Stimulated activated CD4-positive, alpha-beta T cell treated with anti-CD3 and anti-CD28 coated beads, TNF-alpha, amount 100 ng/mL, for 24 hours (primary cell): ENCODE measurements at places on chromosomes 7 and 10.

DNA sequence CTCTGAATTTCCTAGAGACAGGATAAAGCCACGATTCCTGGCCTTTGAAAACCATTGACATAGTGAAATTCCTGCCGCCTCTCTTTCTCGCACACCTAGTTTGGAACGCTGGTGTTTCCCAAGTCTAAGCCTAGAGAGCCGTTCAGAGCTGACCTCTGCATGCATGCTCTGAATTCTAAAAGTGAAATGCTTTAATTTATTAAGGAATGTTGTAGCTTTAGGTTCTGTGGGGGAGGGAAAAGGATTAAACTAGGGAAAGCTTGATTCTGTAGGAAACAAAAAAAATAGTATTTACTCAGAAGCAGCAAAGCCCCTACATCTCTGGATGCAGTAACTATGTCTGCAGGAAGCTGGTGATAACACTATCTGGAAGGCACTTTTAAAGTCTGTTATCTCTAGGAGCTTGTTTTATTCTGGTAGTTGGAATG is 27.3 kb downstream of the PFKP start:
- DNase-seq: no peak

GRCh38 chr10:92990615-92991014 is 70.0 kb upstream of the CYP26C1 start:
- DNase-seq: peak; percentile 6

GRCh38 chr7:21544715-21545114 is 1.9 kb downstream of the DNAH11 start:
- no peak for DNase-seq

GRCh38 chr7:31068006-31068675 is 16.0 kb downstream of the ADCYAP1R1 start:
- DNase-seq: no peak

- no peak for DNase-seq
These were observed 114.5 kb downstream of the TMEM130 start for GRCh38 chr7:98755138-98755898.

- no peak for DNase-seq
These were observed 228.9 kb downstream of the SDHAF3 start for GRCh38 chr7:97346349-97346748.

DNA sequence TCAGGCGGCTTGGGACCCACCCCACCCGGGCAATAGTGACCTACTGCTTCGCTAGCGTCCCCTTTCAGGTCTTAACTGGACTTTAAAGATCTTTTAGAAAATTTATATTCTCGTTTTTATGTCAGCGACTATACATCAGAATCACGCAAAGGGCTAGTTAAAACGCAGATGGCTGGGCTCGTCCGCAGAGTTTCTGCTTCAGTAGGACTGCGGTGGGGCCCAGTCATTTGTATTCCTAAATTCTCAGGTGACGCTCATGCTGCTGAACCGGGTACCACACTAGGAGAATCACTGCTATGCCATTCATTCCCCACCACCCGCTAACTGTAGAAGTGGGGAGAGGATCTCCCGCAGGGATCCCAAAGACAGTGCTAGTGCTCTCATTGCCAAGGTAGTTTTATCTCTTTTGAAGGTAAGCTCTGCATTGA is 12.0 kb upstream of the SP8 start:
- no peak for DNase-seq

DNA sequence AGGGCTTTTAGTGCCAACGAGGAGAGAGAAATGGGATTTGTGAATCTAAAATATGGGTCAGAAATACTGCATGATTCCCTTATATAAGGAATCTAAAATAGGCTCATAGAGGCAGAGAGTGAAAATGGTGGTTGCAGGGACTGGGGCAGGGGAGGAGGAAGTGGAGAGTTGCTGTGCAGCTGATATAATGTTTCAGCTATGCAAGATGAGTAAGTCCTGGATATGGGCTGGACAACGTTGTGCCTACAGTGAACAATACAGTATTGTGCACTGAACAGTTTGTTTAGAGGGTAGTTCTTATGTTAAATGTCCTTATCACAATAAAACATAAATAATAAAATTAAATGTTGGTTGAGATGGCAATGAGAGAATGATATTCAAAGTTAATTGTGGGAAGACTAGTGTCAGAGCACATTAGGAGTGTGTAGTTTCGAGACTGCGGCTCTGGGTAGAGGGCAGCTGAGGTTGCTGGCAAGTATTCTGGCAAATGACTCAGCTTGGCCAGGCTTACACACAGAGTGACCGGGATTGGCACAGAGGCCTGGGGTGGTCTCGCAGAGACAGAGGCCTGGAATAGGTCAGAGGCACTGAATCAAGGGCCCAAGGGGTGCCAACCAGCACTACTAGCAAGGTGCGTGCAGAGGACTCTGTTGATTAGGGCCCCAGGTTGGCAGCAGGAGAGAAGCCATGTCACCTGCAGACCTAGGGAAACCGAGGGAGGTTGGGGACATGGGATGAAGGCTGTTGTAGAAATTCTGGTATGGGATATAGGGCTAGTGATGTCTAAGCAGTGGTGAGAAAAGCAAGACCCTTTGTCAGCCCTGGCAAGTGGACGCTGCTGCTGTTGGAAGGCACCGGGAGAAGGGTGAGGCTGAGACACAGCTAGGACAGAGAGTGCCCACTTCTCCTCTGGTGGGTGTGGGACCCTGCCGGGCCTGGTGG is 2.8 kb upstream of the DEPP1 start:
- no peak for DNase-seq

DNA sequence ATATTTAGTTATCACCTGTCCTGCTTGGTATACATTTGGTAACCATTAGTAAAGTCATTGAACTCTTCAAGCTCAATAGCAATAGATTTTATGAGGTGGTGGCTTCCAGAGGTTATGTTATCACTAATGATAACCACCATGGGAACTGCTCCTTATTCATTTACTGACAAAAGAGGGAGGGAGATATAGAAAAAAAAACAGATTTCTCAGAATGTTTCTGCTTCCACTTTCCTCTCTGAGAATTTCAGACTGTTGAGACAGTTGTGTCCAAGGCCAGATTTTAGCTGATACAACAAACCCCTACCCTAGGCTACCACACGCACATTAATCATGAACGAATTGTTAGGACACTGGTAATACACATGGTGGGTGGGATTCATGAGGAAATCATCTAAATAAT is 154.0 kb upstream of the AOAH start:
- DNase-seq: no peak

GRCh38 chr10:13317474-13317873 is 17.6 kb upstream of the PHYH start:
- no peak for DNase-seq

- DNase-seq: no peak
These were observed 16.7 kb downstream of the UNC5B start for GRCh38 chr10:71228875-71229675.

- DNase-seq: no peak
These were observed 28.2 kb downstream of the INPP5F start for GRCh38 chr10:119754085-119754484.

- no peak for DNase-seq
These were observed 10.6 kb upstream of the CPVL start for GRCh38 chr7:29156907-29157452.

- DNase-seq: no peak
These were observed 313.5 kb downstream of the TCERG1L start for GRCh38 chr10:130998046-130998435.

GRCh38 chr10:22607261-22607660 is 107.1 kb downstream of the PIP4K2A start:
- no peak for DNase-seq

- DNase-seq: peak; percentile 28
These were observed 61.4 kb downstream of the ST7 start for GRCh38 chr7:117014673-117015133.

DNA sequence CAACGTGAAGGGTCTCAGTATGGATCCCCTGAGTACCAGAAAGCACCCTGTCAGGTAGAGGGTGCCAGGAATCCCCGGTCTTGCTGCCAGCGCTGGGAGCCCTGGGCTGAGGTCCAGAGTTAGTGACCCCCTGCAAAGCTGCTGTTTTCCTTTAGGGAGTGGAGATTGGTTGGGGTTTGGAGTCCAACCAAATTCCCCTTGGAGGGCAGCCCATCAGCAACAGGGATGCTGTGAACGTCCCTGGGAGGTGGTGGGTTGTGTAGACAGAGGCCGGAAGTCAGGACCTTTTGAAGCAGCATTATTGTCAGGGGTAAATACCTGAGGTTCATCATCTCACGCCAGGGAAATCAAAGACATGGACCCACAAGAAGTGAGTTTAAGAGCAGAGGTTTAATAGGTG is 104.2 kb downstream of the COL26A1 start:
- no peak for DNase-seq

DNA sequence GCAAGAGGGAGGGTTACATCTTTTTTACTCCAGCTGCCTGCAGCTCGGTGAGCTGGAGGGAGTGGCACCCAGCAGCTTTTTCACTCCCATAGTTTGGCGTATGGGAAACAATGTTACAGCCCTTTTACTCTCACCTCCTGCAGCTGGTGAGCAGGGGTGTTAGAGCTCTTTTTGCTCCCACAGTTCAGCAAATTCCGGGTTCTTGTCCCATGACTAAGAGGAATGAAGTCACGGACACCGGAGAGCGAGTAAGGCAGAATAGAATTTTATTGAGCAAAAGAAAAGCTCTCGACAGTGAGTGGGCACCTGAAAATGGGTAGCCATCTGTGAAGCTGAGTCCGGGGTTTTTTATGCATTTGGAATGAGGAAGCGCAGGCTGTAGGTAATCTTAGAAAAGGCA is 446.6 kb downstream of the GFRA1 start:
- DNase-seq: no peak

DNA sequence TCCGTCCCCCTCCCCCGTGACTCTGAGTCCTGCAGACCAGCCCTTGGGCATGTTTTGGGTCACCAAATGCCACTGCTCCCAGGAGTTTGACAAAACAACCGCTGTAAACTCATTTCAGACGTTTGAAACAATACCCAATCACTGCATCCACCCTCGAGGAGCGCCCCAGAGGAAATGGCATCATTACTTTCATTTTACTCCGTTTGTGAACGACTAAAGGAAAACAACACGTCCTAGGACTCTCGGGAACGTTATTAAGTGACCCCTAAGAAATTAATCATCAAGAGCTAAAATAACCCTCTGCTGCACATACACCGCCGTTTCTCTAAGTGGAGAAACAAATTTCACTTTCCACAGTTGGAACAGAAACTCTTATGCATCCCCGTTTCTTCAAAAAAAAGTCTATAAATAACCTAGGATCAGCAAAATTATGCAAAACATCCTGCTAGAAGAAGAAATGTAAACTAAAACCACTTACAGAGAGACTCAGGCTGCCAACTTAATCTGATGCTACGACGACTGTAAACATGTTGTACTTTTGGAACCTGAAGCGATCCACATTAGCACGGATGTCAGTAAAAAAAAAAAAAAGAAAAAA is 109.9 kb upstream of the EFCAB10 start:
- peak; percentile 21 for DNase-seq

DNA sequence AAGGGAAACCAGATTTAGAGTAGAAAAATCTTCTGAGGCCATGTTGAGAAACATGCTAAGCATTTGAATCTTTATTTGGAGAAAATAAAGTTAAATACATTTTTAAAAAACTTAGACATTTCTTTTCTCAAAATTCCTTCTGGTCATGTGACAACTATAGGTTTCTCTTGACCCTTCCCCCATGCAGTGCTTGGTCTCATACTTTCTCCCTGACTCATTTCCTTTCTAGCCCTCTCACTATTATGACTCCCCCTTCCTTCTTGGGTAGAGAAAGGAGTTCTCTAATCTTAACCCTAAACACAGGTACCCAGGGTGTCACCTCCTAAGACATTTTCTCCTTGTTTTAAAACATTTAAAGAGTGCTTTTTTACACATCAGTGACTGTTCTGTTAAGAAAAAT is 179.5 kb upstream of the TMEM106B start:
- DNase-seq: no peak

DNA sequence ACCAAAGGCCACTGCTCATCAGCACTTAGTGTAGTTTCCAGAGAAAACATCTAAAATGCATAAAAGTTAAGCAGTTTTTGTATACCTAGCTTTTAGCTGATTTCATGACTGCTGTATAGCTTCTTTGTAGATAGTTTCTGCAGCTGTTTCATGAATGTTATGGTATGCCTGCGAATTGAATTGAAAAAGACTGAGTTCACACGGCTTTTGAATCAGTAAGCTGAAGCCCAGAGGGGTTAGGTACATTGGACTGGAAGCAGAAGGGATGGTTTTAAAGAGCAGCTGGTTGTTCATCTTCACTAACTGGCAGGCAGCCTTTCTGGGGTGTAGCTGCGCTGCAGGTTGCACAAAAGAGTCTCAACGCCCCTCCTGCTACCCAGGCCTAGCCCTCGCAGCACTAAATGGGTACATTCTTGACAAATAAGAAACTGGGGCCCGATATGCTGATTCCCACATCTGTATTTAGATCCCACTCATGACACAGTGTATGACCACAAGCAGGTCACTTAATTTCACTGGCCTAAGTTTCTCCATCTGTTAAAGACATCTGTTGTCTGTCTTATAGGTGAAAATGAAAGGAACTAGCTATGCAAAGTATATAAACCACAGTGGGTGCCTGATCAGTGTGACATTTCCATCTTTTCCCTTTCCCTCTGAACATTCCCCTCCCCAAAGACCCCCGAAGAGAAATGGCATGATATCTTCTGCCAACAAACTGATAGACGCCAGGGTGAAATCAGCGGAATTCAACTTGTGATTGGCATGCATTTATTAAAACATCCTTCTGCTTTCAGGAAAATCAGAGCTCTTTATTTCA is 85.9 kb upstream of the AGBL3 start:
- no peak for DNase-seq

DNA sequence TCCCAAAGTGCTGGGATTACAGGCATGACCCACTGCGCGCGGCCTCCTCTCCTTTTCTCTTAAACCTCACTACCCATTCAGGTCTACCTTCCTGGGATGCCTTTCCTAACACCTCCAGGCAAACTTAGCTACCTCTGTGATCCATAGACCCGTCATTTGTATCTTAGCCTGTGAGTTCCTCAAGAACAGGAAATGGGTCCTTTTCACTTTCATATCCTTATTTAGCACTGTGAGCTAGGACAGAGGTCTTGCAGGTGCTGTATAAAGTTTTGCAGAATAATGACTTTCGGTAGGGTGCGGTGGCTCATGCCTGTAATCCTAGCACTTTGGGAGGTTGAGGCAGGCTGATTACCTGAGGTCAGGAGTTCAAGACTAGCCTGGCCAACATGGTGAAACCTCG is 215.7 kb downstream of the RELN start:
- DNase-seq: no peak

- no peak for DNase-seq
These were observed 158.9 kb upstream of the FRMD4A start for GRCh38 chr10:14489522-14490177.

- DNase-seq: no peak
These were observed 105.3 kb upstream of the FAM20C start for GRCh38 chr7:87047-87446.

GRCh38 chr7:22640269-22640668 is 86.7 kb upstream of the IL6 start:
- no peak for DNase-seq

DNA sequence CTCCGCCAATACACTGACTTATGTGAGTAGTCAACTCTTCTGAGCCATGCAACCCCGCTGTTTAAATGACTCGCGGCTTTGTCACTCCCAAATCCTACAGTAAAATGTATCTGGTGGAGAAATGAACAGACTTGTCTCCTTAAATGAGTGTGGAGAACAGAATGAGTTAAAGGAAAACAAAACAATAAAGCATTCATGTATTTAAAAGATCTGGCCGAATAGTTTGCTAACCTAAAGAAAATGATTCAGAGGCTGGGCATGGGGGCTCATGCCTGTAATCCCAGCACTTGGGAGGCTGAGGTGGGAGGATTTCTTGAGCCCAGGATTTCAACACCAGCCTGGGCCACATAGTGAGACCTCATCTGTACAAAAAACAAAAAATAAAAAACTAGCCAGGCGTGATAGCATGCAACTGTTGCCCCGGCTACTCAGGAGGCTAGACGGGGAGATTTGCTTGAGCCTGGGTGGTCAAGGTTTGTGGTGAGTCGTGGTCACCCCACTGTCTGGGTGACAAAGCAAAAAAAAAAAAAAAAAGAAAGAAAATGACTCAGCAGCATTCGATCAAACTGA is 86.5 kb upstream of the PFKP start:
- no peak for DNase-seq
